Smooth muscle cell of the brain vasculature (primary cell): ENCODE measurements at places on chromosomes 11 and 22.
A peak's percentile ranks its signal among the peaks of the same experiment; 100 is the strongest.

- DNase-seq, result no peak
Measured at GRCh38 chr11:119789766-119790407, 60.9 kb upstream of the NECTIN1 start.

GRCh38 chr11:101477926-101478325, 105.9 kb downstream of the TRPC6 start:
- no peak for DNase-seq

GRCh38 chr11:21820176-21820575, 372.7 kb upstream of the ANO5 start:
- DNase-seq, result no peak

DNA sequence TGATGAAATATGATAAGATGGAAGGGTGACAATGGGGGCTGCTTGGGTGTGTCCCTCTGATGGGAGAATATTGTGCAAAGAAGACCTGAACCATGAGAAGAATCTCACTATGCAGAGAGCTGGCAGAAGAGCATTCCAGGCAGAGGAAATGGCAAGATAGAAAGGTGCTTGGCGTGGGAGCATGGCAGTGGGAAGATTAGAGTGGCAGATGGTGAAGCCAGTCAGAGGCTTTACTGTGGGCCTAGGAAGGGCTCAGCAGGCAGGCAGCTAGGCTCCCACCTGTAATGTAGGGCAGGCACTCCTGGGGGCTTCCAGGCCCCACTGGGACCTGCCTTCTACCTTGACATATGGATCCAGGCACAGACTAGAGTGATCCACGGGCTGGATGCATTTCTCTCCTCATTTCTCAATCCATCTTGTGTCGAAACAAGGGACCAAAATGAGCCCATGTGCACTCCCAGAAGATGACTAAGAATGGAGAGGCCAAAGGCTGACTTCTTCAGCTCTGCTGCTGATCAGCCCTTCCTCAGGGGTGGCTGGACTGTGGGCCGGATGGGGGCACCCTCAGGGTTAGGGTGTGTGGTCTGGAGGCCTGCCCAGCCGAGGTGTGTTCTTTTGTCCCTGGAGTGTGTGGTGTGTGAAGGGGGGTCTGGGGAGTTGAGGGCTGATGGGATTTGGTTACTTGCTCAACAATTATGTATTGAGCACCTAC, 88.3 kb downstream of the TSPAN18 start:
- no peak for DNase-seq

DNA sequence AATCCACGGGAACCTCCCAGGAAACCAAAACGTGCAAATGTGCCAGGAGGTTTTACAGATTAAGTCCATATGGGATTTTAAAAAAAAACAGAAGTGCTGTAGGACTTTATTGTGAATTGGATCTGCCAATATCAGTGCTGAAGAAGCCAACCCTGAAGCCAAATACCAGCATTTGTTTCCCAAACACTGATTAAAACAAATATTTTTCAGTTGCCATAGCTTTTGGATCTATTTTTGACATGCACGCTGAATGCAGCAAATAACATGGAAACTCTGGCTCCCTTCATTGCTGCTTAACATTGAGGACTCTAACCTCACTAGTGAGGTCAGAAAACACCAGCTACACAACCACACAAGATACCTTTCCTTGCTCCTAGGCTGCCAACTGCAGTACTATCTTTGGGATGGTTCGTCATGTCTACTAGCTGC, 28.4 kb upstream of the SIK2 start:
- DNase-seq, result no peak

DNA sequence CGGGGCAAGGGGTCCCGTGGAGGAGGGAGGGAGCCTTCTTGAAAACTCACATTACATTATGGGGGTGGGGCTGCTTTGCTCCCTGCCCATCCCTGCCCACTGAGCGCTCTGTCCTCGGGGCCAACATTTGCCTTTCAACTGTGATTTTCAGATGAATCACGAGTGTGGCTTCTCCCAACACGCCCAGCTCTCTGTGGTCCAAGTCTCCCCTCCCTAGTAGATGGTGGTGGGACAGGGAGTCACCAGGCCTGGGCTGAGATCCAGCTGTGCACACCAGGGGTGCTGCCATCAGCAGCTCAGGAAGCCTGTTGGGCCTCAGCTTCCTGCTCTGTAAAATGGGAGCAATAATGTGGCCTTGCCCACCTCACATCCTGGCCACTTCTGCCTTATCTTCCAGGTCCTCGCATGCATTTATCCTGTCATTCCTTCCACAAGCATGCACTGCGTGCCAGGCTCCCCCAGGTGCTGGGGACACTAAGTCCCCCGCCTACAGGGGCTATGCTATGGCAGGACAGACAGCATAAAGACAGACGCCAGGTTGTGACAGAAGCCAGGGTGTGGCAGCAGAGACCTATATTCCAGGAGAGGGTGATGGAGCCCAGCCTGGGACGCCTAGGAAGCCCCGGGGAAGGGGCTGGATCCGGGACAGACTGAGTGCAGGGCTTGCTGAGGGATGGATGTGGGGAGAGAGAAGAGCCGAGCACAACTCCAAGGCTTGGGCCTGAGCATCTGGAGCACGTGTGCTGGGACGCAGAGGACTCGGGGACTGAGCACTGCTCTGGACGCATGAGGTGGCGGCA, 30.5 kb downstream of the NFAM1 start:
- DNase-seq, result no peak

GRCh38 chr11:17521106-17521900, 22.9 kb downstream of the USH1C start:
- no peak for DNase-seq

GRCh38 chr11:7418906-7419305, 66.4 kb upstream of the OLFML1 start:
- no peak for DNase-seq

GRCh38 chr11:132941024-132941646, 591.2 kb downstream of the OPCML start:
- peak; percentile 10 for DNase-seq

DNA sequence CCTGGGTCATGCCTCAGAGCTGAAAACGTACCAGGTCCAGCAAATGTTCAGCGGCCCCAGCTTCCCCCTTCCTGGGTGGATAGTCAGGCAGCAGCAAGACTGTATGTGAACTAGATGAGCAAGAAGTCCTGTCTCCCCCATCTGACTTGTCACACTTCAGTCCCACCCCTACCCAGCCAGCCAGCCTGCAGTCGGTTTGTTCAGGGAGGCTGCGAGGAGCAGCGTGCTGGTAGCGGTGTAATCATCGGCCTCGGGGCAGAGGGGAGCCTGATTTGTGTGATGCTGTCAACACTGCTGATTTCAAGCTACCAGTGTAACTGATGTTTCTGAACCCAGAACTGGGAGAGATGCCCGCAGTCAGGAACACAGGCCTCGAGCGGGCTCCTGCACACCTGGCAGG, 9.6 kb downstream of the TMEM258 start:
- no peak for DNase-seq

DNA sequence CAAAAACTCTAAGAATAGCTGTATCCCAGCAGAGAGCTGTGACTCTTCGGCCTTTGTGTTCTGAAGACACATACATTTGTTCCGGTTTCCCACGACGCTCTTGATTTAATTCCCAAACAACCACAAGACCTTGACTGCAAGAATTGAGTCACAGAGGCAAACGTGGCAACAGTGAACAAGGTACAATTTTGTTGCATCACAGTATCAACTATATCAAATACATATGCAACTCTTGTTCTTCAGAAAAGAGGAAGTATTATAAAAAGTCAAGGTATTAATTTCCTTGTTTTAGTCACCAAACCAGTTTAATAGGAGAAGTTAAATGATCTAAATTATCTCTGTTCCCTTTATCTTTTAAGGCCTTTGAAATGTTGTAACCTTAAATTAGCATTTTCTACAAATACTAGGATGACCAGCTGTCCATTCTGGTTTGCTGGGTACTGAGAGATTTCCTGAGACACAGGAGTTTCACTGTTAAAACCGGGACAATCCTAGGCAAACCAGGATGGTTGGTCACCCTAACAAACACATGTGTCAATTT, 11.1 kb downstream of the HPS5 start:
- DNase-seq, result no peak

DNA sequence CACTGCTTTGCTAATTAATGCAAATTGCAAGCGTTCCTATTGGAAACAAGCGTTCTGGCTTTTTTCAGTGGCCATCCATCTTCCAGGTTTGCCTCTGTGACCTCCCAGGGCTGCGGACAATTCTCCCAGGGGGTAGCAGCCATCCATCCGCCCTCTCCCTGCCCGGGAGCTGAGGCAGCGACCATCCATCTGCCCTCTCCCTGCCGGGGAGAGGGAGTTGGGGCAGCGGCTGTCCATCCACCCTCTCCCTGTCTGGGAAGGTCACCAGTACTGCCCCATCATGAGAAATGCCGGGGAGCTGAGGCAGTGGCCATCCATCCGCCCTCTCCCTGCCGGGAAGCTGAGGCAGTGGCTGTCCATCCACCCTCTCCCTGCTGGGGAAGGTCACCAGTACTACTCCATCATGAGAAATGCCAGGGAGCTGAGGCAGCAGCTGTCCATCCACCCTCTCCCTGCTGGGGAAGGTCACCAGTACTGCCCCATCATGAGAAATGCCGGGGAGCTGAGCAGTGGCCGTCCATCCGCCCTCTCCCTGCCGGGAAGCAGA, 394.7 kb downstream of the BRD1 start:
- no peak for DNase-seq

DNA sequence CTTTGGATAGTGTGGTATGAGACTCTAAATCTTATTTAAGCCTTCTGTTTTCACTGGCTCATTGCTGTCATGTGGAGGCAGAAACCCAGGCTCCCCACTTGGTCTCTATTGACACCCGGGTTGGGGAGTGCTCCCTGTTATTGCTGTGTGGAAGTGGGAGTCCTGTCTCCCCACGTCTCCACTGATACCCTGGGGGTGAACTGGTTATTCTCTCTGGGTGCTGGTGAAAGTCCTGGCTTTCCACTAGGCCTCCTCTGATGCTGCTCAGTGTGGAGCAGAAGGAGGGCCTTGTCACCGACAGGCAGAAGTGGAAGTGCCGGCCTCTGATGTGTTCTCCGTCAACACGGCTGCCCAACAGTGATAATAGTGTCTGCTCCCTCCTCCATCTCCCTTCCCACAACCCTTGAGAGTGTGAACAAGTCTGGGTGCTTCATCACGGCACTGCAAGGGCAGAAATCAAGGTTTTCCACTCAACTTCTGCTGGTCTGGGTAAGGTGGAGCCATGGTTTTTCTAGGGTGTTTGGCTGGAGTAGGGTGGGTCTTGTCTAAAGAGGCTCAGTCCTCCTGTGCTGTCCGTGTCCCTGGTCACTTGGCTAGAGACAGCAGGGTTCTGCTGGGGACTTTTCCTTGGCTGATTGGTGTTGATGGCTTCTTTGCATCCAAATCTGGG, 240.7 kb upstream of the B3GAT1 start:
- no peak for DNase-seq

- DNase-seq, result no peak
Measured at GRCh38 chr11:73143126-73143838, 1.2 kb upstream of the FCHSD2 start.

- no peak for DNase-seq
Measured at GRCh38 chr11:9629064-9629463, 34.8 kb upstream of the SWAP70 start.

DNA sequence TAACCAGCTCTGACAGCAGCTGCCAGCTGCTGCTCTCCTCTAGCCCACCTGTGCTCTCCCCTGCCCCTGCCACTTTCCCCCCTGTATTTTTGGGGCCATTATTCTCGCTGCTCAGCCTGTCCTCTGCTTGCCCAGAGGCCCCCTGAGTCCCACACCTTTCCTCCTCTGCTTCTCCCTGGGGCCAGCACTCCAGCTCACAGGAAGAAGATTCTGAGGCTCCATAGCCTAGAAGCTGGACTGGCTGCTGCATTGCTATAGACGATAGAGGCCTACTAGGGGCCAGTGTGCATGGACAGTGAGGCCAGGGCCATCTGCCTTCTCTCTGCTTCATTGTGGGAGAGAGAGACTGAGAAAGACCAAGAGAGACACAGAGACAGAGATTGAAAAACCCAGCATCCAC, 679 bp downstream of the OMP start:
- no peak for DNase-seq

GRCh38 chr22:28075358-28075981, 156.4 kb upstream of the PITPNB start:
- no peak for DNase-seq

DNA sequence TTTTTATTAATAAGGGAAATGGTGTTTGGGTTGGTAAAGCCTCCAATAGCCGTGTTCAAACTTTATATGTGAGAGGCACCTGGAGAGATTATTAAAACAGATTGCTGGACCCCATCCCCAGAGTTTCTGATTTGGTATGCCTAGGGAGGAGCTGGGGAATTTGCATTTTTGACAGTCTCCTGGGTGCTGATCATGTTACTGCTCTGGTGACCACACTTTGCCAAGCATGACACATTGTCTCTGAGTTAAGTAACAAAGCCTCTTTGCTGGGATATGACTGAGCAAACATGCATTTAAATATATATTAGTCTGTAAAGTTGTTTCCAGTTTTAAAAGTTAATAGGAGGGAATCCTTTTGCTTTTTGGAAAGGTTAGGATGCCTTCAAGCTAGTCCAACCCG, 140.4 kb downstream of the NAV2 start:
- DNase-seq, result no peak

GRCh38 chr11:71293961-71294782, 41.8 kb upstream of the SHANK2 start:
- no peak for DNase-seq

GRCh38 chr11:24556693-24557092, 59.8 kb downstream of the LUZP2 start:
- no peak for DNase-seq

DNA sequence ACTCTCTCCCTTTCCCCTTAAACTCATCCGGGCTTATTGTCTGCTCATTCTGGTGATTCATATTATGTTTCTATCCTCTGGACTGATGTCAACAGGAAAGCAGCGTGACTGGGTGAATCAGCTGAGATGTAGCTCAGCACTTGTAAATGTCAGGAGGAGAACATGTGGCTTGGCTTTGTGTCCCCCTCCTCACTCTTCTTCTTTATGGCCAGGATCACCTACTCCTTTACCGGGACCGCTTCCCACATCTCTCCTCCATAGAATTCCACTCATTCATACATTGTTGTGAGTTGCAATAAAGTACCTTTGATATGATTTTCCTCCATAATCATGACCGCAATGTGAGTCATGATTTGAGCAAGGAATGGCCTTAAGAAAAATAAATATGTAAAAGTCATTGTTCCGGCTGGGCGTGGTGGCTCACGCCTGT, 15.8 kb upstream of the SYN3 start:
- DNase-seq, result no peak

DNA sequence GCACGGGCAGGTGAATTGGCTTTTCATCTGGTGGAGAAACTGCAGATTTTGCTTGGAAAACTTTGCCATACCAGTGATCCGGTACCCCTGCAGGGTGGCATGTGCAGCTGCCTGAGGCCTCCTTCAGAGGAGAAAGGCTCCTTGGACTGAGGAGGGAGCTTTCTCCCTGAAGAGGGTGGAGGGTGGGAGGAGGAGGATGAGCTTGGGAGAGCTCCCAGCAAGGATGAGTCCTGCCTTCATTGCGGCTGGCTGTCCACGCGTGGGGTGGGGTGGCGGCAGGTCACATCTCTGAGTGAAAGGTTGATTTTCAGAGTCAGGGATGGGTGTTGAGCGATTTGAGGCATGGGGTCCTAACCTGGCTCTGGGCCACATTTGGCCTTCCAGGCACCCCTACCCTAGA, 96.8 kb downstream of the GRAMD1B start:
- no peak for DNase-seq
